Right hindlimb (tissue), 1 donor: ENCODE measurements at places on chromosomes 2 and 18.

DNA sequence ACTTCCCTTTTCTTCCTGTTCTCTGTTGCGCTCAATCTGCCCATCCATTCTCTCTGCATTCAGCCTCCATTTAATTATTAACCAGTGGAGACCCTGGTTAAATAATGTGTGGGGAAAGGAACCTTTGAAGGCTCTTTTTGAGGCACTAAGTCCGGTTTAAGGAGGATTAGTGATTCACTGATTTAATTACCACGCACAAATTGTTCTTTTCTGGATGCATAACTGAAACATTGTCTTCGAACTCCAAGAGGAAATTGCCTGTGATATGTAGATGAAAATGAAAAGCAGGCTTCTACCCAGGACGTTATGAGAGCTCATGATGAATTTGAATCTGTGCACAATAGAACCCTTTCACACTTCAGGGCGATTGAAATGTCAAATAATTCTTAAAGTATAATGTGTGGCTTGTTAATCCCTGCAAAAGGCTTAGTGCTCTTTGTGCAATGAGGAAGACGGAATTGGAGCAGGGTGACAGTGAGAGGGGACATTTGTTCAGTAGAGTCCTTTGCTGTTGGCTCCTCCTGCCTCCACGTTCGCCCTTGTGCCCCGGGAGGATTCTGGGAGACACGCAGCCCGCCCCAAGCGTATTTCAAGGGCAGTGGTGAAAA lies 51.1 kb upstream of the ZNF236 start:
- no peak for DNase-seq

- DNase-seq, result no peak
Measured at GRCh38 chr2:117085737-117086136, 728.8 kb upstream of the DDX18 start.

DNA sequence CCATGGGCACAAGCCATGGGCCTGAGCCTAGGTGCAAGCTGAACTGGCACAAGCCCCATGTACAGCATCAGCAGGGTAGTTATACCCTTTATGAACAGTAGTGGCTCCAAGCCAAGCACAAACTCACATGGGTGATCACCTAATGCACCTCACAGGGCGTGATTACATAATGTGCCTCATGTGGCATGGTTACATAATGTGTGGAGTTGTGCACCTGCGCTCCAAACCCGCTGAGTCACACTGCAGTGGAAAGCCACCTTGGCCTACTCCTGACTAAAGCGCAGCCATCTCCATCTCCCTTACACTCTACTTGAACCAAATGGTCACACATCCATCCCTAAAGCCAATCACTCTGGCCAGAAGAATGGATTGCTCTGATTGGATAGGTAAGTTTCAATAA lies 279.7 kb downstream of the MBD2 start:
- no peak for DNase-seq

DNA sequence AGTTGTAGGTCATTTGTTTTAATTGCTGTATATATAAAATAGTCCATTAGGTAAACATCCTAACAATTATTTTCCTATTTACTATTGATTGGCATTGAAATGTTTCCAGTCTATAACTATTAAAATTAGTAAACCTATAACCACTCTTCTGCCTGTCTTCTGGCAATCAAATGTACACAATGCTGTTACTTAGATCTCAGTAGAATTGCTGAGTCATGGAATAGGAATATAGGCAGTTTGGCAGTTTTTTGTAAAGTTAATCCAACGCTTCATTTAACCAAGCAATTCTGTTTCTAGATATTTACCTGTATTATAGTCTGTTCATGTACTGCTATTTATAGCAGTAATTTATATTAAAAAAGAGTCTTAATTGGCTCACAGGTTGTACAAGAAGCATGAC lies 518.1 kb downstream of the DCDC2C start:
- no peak for DNase-seq

DNA sequence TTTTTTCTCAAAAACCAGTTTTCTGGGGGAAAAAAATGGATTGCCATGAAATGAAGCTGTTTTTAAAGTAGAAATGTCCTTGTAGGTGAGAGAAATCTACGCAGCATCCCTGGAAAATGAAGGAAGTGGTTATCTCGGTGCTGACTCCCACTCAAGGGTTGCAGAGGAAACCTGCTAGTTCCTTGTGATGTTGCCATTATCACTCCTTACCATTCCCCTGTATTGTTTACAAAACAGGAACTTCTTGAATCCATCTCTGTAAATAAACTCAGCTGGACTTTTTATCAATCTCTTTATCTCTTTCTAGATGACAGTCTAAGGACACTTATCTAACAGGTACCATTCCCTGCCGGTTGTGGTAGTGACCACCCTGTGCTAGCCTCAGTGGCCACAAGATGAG lies 61.2 kb downstream of the FEZ2 start:
- DNase-seq, result no peak

- DNase-seq, result no peak
Measured at GRCh38 chr2:164595031-164595430, 26.3 kb downstream of the GRB14 start.

- DNase-seq, result no peak
Measured at GRCh38 chr18:73739098-73739497, 408.5 kb downstream of the FBXO15 start.

DNA sequence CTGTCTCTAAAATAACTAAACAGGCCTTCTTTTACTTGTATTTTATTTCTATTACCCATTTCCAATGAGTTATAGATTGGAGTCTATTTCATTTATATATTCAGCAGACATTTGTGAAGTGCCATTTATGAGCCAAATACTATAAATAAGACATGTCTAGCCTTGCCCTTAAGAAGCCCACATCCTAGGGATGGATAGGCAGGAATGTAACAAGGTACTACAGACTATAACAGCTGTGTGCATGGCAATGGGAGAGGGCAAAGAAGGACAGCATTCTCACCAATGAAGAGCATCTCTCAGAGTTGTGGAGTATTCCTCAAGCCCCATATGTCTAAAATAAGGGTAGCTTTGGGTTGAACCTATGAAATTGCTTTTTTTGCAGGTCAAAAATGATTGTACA lies 161.9 kb upstream of the RASGRP3 start:
- no peak for DNase-seq

- no peak for DNase-seq
Measured at GRCh38 chr2:110812726-110813645, 80.6 kb downstream of the ACOXL start.

DNA sequence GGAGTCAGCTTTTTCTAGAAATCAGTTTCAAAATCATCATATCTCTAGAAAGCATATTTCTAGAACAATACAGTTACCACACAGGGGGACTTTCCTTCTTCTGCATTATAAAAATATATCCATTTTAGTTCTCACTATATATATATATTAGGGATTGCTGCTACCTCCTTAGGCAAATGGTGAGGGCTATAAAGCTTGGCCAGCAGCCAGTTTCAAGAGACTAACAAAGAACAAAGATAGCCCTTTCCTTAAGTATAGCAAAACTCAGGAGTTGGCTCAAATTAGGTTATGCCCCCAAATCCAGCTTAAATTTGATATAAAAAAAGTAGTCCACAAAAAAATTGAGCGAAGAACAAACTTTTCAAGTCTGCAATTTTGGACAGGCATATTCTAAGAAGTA lies 70.0 kb downstream of the EIF2AK3 start:
- no peak for DNase-seq

DNA sequence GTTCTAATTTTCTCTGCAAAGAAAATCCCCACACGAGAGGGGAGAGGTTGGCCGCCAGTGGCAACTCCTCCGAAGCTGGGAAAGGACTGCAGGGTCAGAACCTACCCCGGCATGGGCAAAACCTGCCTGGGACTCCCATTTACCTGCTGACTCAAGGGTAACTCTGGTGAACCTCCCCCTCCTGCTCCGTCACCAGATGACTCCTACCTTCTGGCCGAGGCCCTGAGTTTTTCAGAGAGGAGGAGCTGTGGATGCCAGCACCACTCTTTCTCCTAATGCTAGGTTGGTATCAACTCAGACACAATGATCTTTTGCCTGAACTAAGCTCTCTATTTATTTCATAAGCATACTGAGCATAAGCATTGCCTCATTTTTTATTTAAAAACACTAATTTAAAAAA lies 96.6 kb downstream of the ALPK2 start:
- DNase-seq, result no peak
